ENCODE measurements at places on chromosomes 7 and 10.

GRCh38 chr10:123896246-123896927, 4.8 kb upstream of the CPXM2 start:
- no peak for DNase-seq

- no peak for DNase-seq
Observed at GRCh38 chr10:5975641-5976473, 1.5 kb downstream of the IL15RA start.

- no peak for DNase-seq
Observed at GRCh38 chr10:110144507-110144906, 62.9 kb upstream of the MXI1 start.

DNA sequence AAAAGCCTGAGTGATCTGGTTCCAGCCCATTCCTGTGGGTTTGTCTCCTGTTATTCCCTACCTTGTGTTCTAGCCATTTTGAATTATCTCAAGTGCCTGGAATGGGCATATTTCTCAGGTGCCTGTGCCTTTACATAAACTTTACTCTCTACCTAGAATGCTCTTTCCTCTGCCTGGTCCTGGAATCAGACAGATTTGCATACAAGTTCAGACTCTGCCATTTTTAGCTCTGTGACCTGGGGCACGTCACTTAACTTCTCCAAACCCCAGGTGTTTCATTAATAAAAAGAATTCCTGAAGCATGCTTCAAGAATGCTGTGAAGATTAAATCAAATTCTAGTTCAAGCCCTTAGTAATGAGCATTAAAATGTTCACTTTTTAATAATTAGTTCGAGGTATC, 7.8 kb downstream of the DCLRE1A start:
- no peak for DNase-seq

GRCh38 chr10:84632866-84633265, 304.5 kb downstream of the CCSER2 start:
- no peak for DNase-seq

DNA sequence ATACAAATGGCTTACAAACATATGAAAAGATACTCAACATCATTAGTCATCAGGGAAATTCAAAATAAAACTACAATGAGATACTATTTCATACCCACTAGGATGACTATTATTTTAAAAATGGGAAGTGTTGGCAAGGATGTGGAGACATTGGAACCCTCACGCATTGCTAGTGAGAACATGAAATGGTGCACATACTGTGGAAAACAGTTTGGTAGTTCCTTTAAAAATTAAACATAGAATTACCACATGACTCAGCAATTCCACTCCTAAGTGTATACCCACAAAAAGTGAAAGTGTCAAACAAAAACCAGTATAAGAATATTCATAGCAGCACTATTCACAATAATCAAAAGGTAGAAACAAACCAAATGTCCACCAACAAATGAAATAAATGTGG, 48.5 kb upstream of the SHTN1 start:
- DNase-seq: no peak

DNA sequence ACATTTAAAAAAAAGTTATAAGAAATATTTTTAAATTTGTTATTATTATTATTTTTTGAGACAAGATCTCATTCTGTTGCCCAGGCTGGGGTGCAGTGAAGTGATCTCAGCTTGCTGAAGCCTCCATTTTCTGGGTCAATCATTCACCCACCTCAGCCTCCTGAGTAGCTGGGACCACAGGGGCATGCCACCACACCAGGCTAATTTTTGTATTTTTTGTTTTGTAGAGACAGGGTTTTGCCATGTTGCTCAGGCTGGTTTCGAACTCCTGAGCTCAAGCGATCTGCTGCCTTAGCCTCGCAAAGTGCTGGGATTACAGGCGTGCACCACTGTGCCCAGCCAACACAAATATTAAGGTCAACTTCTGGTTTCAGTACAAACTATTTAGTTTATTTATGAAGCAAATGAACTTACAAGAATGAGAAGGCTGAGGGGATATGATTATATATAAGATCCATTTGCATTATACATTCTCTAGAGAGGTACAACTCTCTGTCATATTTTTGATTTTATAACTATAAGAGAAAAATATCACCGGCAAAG, 45.9 kb upstream of the FAM133B start:
- DNase-seq: no peak
